ENCODE measurements at places on chromosomes 6 and 20. TPM values are rescaled to one million over a fixed set of nuclear protein-coding genes. Genes with fewer than 3 reads are reported as not detected.

- no peak overlapping the region for H3K4me3 ChIP-seq
- no peak for DNase-seq
- H3K27me3 ChIP-seq = peaks cover 34% of the 10 kb centered on the region
- H3K36me3 ChIP-seq = no peaks in the 10 kb centered on the region
- H3K27ac ChIP-seq = no peak overlapping the region
Measured at GRCh38 chr20:6157345-6157744, 34.5 kb upstream of the FERMT1 start.

- no peak overlapping the region for H3K4me3 ChIP-seq
- H3K4me1 ChIP-seq = no peaks in the 10 kb centered on the region
- no peaks in the 10 kb centered on the region for H3K36me3 ChIP-seq
- H3K27me3 ChIP-seq = peaks cover 96% of the 10 kb centered on the region
- H3K27ac ChIP-seq = no peak overlapping the region
- DNase-seq = no peak
Measured at GRCh38 chr20:37600486-37600885, 72.8 kb upstream of the BLCAP start.

DNA sequence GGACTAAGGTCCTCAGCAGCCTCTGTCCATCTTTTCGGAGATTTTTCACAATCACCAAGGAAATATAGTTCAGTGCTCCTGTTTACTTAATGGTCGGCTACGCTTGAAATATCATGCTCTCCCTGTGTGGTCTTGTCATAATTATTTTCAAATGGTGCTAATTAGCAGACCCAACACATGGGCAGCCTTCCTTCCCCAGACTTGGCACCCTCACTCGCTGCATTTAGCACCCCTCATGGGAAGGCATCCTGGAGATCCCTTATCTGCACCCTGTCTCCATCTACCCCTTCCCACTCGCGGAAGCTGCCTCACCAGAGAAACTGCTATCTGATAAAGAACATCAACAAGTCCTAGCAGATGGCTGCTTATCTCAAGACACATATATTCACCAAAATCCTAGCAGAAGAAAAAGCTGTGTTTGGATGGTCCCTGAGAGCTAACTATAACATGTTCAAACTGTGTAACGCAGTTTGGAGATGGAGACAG, 131.0 kb upstream of the ESR1 start:
- H3K36me3 ChIP-seq = no peaks in the 10 kb centered on the region
- H3K4me3 ChIP-seq = no peak overlapping the region
- no peak overlapping the region for H3K27ac ChIP-seq
- no peak for DNase-seq

DNA sequence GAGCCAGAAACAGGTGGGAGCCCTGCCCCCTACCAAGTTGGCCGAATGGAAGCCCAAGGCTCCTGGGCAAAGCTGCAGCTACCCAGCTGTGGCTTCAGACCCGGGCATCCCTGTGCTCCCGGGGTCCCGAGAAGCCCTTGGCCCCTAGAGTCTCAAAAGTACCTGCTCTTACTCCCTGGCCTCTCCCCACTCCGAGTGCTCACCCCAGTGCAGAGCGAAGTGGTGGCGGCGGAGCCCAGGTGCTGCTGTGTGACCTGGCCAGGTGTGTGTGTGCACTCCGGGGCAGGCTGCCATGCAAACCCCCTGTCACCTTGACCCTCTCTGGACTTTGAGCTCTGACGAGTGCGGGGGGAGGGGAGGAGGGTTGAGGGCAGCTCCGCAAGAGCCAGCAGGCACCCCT, 493.8 kb upstream of the MANEA start:
- DNase-seq = no peak
- no peaks in the 10 kb centered on the region for H3K27me3 ChIP-seq
- no peak overlapping the region for H3K4me3 ChIP-seq
- H3K27ac ChIP-seq = no peak overlapping the region
- no peaks in the 10 kb centered on the region for H3K36me3 ChIP-seq

DNA sequence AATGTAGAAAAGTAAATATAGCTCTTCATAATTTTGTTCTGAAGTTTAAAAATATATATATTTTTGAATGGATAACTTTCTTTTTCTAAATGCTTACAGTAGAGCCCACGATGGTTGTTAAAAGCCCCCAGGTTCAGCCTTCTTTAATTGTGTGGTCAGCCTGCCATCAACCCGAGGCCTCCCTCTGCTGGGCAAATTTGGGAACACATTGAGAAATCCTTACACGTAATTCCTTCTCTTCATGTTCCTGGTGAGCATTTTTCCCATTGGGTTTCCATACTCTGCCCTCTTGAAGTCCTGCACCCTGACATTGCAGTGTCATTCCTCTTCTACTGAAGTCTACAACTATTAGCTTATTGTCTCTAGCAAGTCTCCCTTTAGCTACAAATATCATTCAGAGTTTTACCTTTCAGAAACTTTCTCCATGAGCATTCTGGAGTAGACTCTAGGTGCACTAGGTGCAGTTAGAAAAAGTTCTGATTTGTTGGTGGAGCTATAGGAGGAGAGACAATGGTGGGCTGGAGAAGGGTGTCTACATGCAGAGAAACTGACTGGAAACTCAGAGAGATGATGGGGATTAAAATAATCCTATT, 40.6 kb downstream of the TRIM38 start:
- H3K4me3 ChIP-seq = no peak overlapping the region
- no peaks in the 10 kb centered on the region for H3K27me3 ChIP-seq
- H3K4me1 ChIP-seq = peaks cover 3% of the 10 kb centered on the region
- peak; percentile 80 for DNase-seq
- no peak overlapping the region for H3K27ac ChIP-seq

DNA sequence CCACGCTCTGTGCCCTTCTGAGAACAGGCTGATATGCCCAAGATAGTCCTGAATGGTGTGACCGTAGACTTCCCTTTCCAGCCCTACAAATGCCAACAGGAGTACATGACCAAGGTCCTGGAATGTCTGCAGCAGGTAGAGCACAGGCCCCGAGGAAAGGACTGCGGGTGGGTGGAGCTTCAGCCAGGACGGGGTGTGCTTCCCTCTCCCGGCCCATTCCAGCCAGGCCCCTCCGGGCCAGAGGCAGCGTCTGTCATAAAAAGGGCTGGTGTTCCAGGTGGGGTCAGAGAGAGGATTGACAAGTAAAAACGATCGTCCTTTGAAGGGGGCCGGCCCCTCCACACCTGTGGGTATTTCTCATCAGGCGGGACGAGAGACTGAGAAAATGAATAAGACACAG, 1.3 kb downstream of the RTEL1 start:
- H3K4me3 ChIP-seq = peak overlapping the region; percentile 93
- H3K36me3 ChIP-seq = peaks cover 39% of the 10 kb centered on the region
- H3K4me1 ChIP-seq = peaks cover 27% of the 10 kb centered on the region
- peaks cover 10% of the 10 kb centered on the region for H3K27me3 ChIP-seq
- H3K27ac ChIP-seq = no peak overlapping the region
- no peak for DNase-seq

- no peaks in the 10 kb centered on the region for H3K27me3 ChIP-seq
- no peak overlapping the region for H3K4me3 ChIP-seq
- no peaks in the 10 kb centered on the region for H3K36me3 ChIP-seq
- H3K27ac ChIP-seq = no peak overlapping the region
Measured at GRCh38 chr6:7204726-7205125, 97.0 kb downstream of the RREB1 start.

- peak overlapping the region; percentile 15 for H3K27ac ChIP-seq
- H3K4me3 ChIP-seq = no peak overlapping the region
- peaks cover 5% of the 10 kb centered on the region for H3K27me3 ChIP-seq
- H3K36me3 ChIP-seq = no peaks in the 10 kb centered on the region
- peaks cover 54% of the 10 kb centered on the region for H3K4me1 ChIP-seq
Measured at GRCh38 chr6:36751833-36752186, 54.2 kb downstream of the RAB44 start.

DNA sequence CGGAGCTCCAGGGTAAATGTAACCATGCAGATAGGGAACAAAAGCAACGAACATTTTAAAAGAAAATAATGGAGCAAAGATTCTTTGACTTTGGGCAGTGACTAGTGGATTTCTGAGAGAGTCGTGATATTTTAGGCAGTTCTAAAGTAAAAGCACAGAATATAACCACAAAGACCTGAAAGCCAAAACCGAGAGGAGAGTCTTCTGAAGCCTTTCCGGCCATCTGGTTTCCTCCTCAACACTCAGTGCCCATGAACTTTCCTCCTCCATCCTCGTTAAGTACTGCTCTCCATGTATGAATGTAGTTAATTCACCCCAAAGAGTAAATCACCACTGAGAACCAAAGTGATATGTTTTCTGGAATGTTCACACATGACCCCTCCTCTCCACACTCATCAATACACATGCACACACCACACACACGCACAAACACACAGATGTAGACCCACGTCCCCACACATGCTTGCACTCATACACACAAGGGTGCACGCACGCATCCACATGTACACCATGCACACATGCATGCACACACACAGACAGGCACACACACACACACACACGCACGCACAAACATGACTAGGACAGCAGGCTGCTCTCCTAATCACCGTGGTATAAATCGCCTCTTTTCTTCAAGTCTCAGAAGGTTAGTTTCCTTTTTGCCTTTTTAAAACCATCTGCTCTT, 109.5 kb downstream of the MYLK4 start:
- no peak overlapping the region for H3K4me3 ChIP-seq
- no peaks in the 10 kb centered on the region for H3K4me1 ChIP-seq
- no peak overlapping the region for H3K27ac ChIP-seq
- DNase-seq = no peak
- H3K27me3 ChIP-seq = peaks cover 36% of the 10 kb centered on the region

- H3K27ac ChIP-seq = no peak overlapping the region
- H3K27me3 ChIP-seq = no peaks in the 10 kb centered on the region
- H3K4me1 ChIP-seq = peaks cover 8% of the 10 kb centered on the region
- peak; percentile 73 for DNase-seq
Measured at GRCh38 chr6:27133281-27134227, 113.9 kb upstream of the PRSS16 start.

DNA sequence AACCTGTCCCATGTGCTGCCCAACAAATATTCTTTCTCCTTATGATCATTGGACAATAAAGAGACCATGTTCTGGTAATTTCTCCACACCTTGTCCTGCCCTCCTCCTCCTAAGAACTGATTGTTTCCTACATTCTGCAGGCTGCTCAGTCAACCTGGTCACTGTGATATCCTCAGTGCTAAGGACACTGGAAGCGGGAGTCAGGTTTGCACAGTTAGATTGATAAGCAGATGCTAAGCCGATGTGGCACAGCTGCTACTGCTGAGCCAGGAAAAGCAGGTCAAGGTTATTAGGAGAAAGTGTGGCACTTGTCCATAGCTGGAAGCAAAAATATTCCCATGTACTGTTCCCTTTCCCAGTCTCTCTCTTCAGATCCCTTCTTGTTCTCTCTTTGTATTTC, 154.8 kb downstream of the TFAP2B start:
- no peak overlapping the region for H3K27ac ChIP-seq
- no peak overlapping the region for H3K4me3 ChIP-seq
- H3K36me3 ChIP-seq = no peaks in the 10 kb centered on the region
- no peaks in the 10 kb centered on the region for H3K4me1 ChIP-seq
- H3K27me3 ChIP-seq = no peaks in the 10 kb centered on the region

DNA sequence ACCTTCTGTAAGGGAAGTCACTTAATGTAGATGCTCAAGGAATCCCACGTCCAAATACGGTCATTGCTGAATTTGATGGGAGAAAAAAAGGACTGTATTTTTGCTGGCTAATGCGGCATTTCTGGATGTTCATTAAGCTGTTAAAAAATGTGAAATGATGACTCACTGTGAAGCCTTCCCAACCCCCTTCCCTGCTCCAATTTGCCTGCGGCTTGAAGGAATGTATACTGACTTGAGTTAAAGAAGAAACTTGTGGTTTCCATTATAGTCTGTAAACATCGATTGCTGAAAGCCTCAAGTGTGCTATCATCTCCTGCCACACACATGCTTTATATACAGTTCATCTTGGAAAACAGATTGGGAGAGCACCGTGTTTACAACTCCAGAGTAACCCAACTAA, 249.1 kb upstream of the JAG1 start:
- DNase-seq = peak; percentile 36
- H3K27ac ChIP-seq = no peak overlapping the region
- H3K4me3 ChIP-seq = no peak overlapping the region
- H3K27me3 ChIP-seq = no peaks in the 10 kb centered on the region

GRCh38 chr6:88633782-88634181, 329.6 kb downstream of the RNGTT start:
- DNase-seq = no peak
- H3K27me3 ChIP-seq = no peaks in the 10 kb centered on the region
- no peak overlapping the region for H3K4me3 ChIP-seq
- H3K27ac ChIP-seq = no peak overlapping the region
- no peaks in the 10 kb centered on the region for H3K4me1 ChIP-seq

DNA sequence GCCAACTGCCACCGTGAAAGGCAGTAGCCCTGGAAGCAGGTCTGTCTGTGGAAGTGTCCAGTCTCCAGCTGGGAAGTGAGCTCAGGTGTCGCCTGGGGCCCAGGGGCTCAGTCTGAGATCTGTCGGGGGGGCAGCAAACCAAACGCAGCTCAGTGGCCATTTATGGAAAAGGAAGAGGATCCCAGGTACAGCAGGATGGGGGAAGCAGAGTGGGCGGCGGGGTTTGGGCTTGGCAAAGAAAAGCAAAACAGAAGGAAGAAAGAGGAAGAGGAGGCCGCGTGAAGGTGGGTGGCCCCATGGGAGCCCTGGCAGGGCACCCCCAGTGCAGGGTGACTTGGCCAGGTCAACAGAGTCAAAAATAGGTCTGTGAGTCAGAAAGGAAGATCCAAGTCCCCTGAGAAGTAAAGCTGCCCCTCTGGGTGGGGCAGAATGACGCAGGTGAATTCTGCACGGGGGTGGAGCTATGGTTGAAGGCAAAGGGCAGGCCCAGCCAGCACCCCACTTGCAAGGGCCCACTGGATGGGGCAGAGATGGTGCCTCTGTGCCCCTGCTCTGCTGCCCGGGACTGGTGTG, 5.3 kb downstream of the PXDC1 start:
- peak overlapping the region; percentile 63 for H3K27ac ChIP-seq
- no peak overlapping the region for H3K4me3 ChIP-seq
- peaks cover 36% of the 10 kb centered on the region for H3K36me3 ChIP-seq
- H3K27me3 ChIP-seq = no peaks in the 10 kb centered on the region
- H3K4me1 ChIP-seq = peaks cover 51% of the 10 kb centered on the region

DNA sequence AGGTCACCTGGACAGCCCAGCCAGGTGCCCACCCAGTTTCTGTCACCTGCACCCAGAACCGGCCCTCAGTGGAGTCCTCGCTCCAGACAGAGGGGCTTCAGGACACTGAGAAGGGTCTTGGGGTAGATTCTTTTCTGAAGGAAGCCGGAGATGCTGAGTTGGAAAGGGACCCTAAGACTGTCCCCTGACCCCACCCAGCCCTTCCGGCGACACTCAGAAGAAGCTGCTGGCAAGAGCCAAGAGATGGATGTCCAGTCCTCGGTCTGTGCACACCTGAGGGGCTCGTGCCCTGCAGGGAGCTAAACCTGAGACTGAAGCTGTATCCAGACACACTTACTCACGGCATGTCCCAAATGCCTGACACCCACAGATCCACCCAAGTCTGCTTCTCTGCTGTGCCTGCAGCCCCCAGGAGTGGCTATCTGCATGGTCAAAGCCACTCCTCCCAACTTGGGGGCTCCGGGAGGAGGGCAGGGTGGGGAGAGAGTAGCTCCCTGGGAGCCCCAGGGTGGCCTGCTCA, 20.2 kb downstream of the NTSR1 start:
- H3K27ac ChIP-seq = no peak overlapping the region
- no peak overlapping the region for H3K4me3 ChIP-seq
- DNase-seq = no peak

- no peaks in the 10 kb centered on the region for H3K4me1 ChIP-seq
- no peaks in the 10 kb centered on the region for H3K36me3 ChIP-seq
Measured at GRCh38 chr6:55448451-55448850, 121.2 kb downstream of the GFRAL start.

APOBEC2 gene
- total RNA-seq = not detected

DOK5 gene
- 0.17 TPM for total RNA-seq

TGM2 gene
- 261 TPM for total RNA-seq

C20orf173 gene
- not detected for total RNA-seq

DEF6 gene
- 15.4 TPM for total RNA-seq

GPR31 gene
- not detected for total RNA-seq
